ENCODE measurements at places on chromosomes 13 and 19. TPM values are rescaled to one million over a fixed set of nuclear protein-coding genes. Genes with fewer than 3 reads are reported as not detected.

The ZNF235 gene
- total RNA-seq, result 8.4 TPM

The PPM1N gene
- total RNA-seq, result 1.4 TPM

- no peak for DNase-seq
These were observed 22.1 kb downstream of the ZNF787 start for GRCh38 chr19:56098731-56099568.

The KANK2 gene
- 170 TPM for total RNA-seq
